DND-41 (cell line): ENCODE measurements at places on chromosomes 4 and X.

DNA sequence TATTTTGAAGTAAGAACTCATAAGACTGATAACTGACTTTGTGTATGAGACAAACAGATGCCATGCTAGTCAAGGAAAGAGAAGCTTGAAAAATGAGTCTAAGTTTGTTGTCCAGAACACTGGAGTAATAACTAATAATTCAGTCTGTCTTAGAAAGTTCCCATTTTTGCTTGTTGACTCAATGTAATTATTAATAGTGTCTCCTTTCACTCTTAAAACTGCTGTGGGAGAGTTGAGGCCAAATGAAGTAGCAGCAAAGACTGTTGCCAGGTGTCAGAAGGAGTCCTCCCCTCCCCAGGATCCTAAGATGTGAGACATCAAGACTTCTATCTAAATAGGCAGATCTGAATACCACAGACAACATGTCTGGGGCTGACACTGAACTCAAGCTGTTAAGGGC lies 20.8 kb upstream of the FAM13A start:
- no peaks in the 10 kb centered on the region for H3K27me3 ChIP-seq
- DNase-seq: no peak
- H3K4me1 ChIP-seq: no peaks in the 10 kb centered on the region
- H3K36me3 ChIP-seq: no peaks in the 10 kb centered on the region
- no peak overlapping the region for H3K27ac ChIP-seq

- H3K4me3 ChIP-seq: no peak overlapping the region
- H3K27ac ChIP-seq: no peak overlapping the region
Observed at GRCh38 chrX:20857746-20858145, 516.5 kb upstream of the CNKSR2 start.

GRCh38 chr4:34196375-34196774 lies 2047.9 kb downstream of the ARAP2 start:
- H3K27me3 ChIP-seq: no peaks in the 10 kb centered on the region
- H3K4me3 ChIP-seq: no peak overlapping the region
- no peaks in the 10 kb centered on the region for H3K4me1 ChIP-seq
- no peak for DNase-seq
- H3K36me3 ChIP-seq: no peaks in the 10 kb centered on the region

DNA sequence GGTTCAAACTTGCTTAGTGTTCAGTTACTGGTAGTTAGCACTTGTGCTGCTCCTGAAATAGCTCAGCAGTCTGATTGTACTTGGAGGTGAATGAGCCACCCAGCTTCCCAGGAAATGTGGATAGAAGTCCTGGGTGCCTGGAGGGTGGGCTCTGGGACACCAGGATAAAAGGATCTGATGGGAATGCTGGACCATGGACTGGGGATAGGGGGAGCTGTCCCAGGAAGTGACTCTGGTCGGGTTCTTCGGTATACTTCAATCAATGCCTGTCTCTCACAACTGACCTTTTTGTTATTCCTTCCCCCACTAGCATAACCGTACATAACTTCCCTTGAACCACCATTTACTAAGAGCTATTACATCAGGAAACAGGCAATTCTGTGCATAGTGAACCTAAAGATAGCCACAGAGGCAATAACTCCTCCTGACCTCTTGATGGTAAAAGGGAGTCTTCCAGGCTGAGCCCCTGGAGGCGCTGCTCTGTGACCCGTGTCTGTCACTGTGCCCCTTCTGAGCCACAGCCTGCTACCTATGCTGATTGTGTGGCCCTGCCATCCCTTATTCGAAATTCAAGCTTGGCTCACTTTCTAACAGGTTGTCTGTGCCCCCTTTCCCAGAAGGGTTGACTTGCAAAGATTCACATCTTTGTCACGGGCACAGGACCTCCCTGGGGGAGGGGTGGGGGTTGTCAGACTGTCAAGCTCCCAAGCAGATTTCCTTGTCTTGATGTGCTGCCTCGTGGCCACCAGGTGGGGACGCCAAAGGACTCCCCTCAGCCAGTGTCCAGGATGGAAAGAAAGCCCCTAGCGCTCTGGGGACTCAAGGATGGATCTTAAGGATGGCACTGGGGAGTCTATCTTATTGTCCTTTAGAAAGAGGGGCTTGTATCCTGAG lies 24.5 kb upstream of the WDR1 start:
- no peaks in the 10 kb centered on the region for H3K4me1 ChIP-seq
- H3K36me3 ChIP-seq: no peaks in the 10 kb centered on the region
- H3K27ac ChIP-seq: no peak overlapping the region
- no peaks in the 10 kb centered on the region for H3K27me3 ChIP-seq

DNA sequence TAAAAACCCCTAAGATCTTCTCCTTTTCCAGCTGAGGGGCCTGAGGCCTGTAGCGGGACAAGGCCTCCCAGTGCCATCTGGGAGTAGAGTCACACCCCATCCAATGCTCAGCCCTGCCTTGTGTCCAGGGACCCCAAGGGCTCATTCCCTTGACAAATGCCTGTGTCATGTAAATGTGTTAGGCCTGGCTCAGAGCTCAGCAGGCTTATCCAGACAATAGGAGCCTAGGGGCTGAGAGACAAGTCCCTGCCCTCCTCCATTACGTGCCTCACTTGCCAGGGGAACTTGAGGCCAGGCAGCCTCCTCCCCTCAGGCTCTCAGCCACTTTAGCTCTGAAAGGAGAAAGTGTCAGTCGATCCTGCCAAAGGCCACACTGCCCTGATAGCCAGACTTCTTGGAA lies 166.8 kb upstream of the MAMLD1 start:
- H3K27ac ChIP-seq: no peak overlapping the region
- no peak for DNase-seq
- no peak overlapping the region for H3K4me3 ChIP-seq
- no peaks in the 10 kb centered on the region for H3K4me1 ChIP-seq
- H3K36me3 ChIP-seq: no peaks in the 10 kb centered on the region
- no peaks in the 10 kb centered on the region for H3K27me3 ChIP-seq

GRCh38 chr4:159048166-159048886 lies 54.6 kb upstream of the RAPGEF2 start:
- no peaks in the 10 kb centered on the region for H3K4me1 ChIP-seq
- no peaks in the 10 kb centered on the region for H3K36me3 ChIP-seq
- no peak overlapping the region for H3K4me3 ChIP-seq

- H3K36me3 ChIP-seq: no peaks in the 10 kb centered on the region
- no peaks in the 10 kb centered on the region for H3K4me1 ChIP-seq
- H3K27ac ChIP-seq: no peak overlapping the region
- no peak overlapping the region for H3K4me3 ChIP-seq
- DNase-seq: no peak
Observed at GRCh38 chrX:10052906-10053625, 85.9 kb downstream of the CLDN34 start.

- H3K27ac ChIP-seq: no peak overlapping the region
- H3K27me3 ChIP-seq: no peaks in the 10 kb centered on the region
- no peak overlapping the region for H3K4me3 ChIP-seq
- no peak for DNase-seq
- no peaks in the 10 kb centered on the region for H3K36me3 ChIP-seq
Observed at GRCh38 chr4:70863099-70863790, 23.6 kb upstream of the GRSF1 start.

- H3K36me3 ChIP-seq: no peaks in the 10 kb centered on the region
- no peaks in the 10 kb centered on the region for H3K27me3 ChIP-seq
- no peak overlapping the region for H3K4me3 ChIP-seq
- no peak for DNase-seq
- H3K4me1 ChIP-seq: no peaks in the 10 kb centered on the region
- H3K27ac ChIP-seq: no peak overlapping the region
Observed at GRCh38 chr4:54727346-54727745, 69.6 kb downstream of the KIT start.

- DNase-seq: no peak
- no peaks in the 10 kb centered on the region for H3K36me3 ChIP-seq
- no peaks in the 10 kb centered on the region for H3K4me1 ChIP-seq
- no peak overlapping the region for H3K27ac ChIP-seq
- peaks cover 3% of the 10 kb centered on the region for H3K27me3 ChIP-seq
- no peak overlapping the region for H3K4me3 ChIP-seq
Observed at GRCh38 chr4:48307528-48307927, 33.8 kb upstream of the SLAIN2 start.

DNA sequence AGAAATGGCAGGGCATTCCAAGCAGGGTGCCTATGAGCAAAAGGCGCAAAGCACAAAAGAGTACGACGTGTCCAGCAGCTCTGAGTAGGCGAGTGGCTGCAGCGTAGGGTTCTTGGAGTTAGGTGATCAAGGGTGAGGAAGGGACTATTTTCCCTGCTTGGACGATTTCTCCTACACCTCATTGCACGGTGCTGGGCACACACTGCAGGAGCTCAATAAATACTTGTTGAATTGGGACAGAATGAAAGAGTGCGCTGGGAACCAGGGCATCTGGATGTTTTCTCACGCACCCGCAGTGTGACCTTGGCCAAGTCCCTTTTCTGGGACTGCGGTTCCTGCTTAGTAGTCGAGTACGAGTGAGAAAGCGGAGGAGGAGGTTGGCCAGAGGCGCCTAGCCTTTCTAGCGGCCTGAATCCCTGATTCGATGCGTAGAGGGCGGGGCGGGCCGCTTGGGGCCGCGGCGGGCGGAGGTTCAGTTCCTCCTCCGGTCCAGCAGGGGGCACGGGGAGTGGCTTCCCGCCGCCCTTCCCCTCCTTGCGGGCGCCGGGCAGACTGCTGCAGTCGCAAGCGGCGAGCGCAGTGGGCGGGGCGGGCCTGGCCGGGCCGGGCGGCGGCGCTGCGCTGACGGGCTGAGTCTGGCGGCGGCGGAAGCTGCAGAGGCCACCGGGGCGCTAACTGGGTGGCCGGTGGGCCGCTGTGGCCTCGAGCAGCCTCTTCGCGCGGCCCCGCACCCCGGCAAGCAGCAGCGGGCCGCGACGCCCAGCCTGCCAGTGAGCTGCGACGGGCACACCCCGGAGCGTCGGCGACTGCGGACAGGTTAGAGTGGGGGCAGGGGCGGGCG lies at the start of gene FAM199X:
TSS of gene FAM199X (plus strand) at position 560 of the 841 bp plus-strand sequence. CDS start 333 bp downstream, outside the sequence.
- DNase-seq: peak; percentile 85
- H3K36me3 ChIP-seq: no peaks in the 10 kb centered on the region; the same call in none of the 2 replicates
- peaks cover 43% of the 10 kb centered on the region for H3K4me1 ChIP-seq
- peak within 1 kb of the TSS; percentile 86 for H3K27ac ChIP-seq

DNA sequence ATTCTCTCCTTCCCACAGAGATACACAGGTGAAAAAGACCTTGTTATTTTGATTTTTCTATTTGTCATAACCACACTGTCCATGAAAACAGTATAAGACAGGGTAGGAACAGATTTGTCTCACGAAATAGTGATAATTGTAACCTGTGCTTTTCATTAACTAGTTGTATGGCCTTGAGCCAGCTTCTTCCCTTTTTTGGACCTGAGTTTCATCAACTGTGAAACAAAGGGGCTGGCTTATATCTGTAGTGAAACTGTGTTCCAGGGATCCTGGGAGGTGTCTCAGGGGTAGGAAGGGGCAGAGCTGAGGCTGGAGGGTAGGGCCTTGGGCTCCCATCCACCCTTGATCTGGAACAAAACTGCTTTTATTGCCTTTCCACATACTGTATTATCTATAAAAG lies 50.9 kb downstream of the MED28 start:
- H3K27me3 ChIP-seq: no peaks in the 10 kb centered on the region
- H3K36me3 ChIP-seq: no peaks in the 10 kb centered on the region
- no peaks in the 10 kb centered on the region for H3K4me1 ChIP-seq
- no peak overlapping the region for H3K27ac ChIP-seq
- no peak overlapping the region for H3K4me3 ChIP-seq
- no peak for DNase-seq

DNA sequence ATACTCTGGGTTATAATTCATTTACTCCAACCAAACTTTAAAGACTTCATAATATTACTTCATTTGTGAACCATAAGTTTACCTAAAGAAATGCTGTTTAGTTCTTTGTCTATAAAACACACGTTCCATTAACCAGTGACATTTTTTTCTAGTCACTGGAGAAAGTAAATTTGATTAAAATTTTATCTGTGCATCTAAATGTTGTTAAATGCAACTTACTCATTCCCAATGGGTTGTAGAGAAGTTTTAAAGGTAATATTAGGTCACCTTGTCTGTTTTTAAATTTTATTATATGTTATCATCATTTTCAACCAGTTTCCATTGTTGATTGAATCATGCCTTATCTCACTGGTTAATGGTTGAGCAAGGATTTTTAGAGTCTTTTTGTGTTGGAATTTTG lies 401.4 kb downstream of the CCSER1 start:
- H3K27me3 ChIP-seq: no peaks in the 10 kb centered on the region
- no peak overlapping the region for H3K27ac ChIP-seq
- no peak for DNase-seq
- H3K36me3 ChIP-seq: no peaks in the 10 kb centered on the region

- DNase-seq: no peak
Observed at GRCh38 chr4:157057218-157057617, 18.7 kb upstream of the GLRB start.

DNA sequence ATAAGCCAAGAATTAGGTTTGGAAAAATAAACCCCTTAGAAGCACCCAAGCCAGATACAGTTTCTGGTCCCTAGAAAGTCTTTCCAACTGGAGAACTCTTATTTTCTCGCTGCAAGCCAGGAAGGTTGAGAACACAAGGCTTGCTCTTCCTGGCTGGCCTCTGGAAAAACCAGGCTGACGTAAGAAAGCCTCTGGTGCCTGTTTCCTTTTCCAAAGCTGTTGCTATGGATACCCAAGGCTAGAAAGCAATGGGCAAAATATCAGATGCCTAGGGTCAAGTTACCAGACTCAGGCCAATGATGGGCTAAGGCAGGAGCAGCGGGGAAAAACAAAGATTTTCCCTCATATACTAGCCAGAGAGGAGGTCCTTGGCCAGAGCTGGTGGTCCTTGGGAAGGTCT lies 281.6 kb downstream of the KLHL13 start:
- H3K27me3 ChIP-seq: no peaks in the 10 kb centered on the region
- H3K4me1 ChIP-seq: no peaks in the 10 kb centered on the region
- DNase-seq: no peak
- no peak overlapping the region for H3K27ac ChIP-seq

DNA sequence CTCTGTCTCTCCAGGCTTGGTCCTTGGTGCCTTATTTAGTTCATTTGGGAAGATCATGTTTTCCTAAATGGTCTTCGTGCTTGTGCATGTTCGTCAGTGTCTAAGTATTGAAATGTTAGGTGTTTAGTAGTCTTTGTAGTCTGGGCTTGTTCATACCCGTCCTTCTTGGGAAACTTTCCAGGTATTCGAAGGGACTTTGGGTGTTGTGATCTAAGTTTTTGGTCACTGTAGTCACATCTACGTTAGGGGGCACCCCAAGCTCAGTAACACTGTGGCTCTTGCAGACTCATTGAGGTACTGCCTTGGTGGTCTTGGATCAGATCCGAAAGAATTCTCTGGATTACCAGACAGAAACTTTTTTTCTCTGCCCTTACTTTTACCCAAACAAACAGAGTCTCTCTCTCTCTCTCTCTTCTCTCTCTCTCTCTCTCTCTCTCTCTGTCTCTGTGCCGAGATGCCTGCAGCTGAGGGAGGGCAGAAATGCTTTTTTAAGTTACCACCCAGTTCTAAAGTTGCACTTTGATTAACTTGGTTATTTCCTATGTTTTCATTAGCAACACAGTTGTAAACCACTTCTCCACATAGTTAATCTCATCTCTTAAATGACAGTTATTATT lies 67.6 kb upstream of the SLC7A3 start:
- no peaks in the 10 kb centered on the region for H3K4me1 ChIP-seq
- DNase-seq: peak; percentile 10
- H3K36me3 ChIP-seq: no peaks in the 10 kb centered on the region
- no peak overlapping the region for H3K27ac ChIP-seq
- no peaks in the 10 kb centered on the region for H3K27me3 ChIP-seq

- no peaks in the 10 kb centered on the region for H3K27me3 ChIP-seq
- H3K4me1 ChIP-seq: no peaks in the 10 kb centered on the region
- H3K36me3 ChIP-seq: no peaks in the 10 kb centered on the region
- no peak for DNase-seq
Observed at GRCh38 chr4:8910100-8910821, 38.6 kb upstream of the HMX1 start.
